ENCODE measurements at places on chromosomes 11 and 22.

DNA sequence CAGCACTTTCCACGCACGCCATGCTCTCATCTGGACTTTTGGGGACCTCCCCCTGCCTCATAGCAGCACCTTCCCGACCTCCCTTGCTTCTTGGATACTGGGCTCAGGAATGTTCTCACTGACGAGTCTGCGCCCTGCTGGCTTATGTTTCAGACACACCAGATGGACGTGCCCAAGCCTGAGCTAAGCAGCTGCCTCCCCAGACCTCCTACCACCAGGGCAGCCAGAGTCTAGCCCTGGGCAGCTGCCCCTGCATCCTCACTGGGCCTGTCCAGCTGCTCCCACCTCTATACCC lies 13.2 kb upstream of the RGL4 start:
- no peak for DNase-seq

- DNase-seq, result no peak
Measured at GRCh38 chr11:108663154-108663877, 1.6 kb upstream of the DDX10 start.

- DNase-seq, result no peak
Measured at GRCh38 chr11:119928047-119928446, 199.0 kb upstream of the NECTIN1 start.

DNA sequence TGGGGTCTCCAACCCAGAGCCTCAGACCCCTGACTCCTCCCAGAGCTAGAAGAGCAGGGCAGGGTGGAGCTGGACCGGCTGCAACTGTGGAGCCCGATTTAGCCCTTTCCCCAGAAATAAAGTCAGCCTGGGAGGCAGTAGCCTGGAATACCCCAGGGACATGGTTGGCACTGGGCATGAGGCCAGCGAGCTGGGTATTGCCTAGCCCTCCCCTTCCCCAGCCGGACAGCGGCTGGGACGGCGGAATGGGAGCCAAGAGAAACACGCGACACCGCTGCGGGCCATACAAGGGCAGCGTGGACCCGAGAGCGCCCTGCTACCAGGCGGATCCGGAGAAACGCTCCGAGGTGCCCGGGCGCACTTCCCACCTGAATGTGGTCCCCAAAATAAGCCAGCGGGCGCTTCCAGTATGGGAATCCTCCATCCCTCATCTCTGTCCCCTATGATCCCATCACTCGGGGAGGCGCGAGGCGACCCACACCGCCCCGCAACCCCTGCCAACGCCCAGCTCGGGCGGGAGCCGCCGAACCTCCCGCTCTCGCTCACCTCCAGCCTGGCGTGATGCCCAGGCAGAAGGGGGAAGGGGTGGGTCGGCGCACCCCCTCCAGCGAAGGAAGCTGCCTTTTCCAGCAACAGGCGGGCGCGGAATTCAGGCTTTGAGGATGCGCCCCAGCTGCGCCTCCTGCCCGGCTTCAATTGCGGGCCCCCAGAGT lies 758 bp downstream of the MCAM start:
- DNase-seq, result no peak

- DNase-seq, result no peak
Measured at GRCh38 chr11:134266440-134266839, 9.7 kb upstream of the GLB1L3 start.

GRCh38 chr22:35172442-35172841 lies 84.9 kb upstream of the HMGXB4 start:
- no peak for DNase-seq

GRCh38 chr11:66168289-66168688 lies 98.2 kb downstream of the PACS1 start:
- DNase-seq, result no peak

DNA sequence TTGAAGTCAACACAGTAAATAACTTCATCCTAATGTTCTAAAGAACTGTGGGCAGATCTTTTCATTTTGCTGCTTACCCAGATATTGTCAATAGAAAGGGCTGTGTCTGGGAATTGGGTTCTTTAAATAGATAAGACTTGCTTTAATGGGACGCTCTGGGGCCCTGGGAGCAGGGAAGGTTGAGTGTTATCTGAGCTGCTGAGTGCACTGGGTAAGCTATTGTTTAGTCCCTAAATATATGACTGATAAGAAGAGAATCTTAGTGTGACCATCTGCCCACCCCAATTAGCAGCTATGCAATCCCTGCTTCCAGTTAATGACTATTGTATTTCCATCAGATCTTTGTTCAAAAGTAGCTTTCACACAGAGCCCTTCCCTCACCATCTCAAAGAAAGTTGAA lies 44.4 kb downstream of the ARHGAP42 start:
- no peak for DNase-seq

DNA sequence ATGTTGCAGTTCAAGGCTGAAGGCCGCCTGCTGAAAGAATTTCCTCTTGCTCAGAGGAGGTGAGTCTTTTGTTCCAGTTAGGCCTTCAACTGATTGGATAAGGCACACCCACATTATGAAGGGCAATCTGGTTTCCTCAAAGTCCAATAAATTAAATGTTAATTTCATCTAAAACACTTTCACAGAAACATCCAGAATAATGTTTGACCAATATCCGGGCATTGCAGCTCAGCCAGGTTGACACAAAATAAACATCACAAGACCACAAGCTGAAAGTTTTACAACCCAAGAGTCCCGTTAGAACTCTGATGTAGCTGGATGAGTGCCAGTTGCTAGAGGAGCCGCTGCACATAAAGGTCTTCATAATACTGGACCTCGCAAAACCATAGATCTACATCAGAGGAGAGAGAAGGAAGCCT lies 64.9 kb upstream of the EED start:
- no peak for DNase-seq

GRCh38 chr11:120074076-120074475 lies 63.8 kb downstream of the TRIM29 start:
- DNase-seq, result no peak

- no peak for DNase-seq
Measured at GRCh38 chr11:33606762-33607161, 93.9 kb downstream of the C11orf91 start.

DNA sequence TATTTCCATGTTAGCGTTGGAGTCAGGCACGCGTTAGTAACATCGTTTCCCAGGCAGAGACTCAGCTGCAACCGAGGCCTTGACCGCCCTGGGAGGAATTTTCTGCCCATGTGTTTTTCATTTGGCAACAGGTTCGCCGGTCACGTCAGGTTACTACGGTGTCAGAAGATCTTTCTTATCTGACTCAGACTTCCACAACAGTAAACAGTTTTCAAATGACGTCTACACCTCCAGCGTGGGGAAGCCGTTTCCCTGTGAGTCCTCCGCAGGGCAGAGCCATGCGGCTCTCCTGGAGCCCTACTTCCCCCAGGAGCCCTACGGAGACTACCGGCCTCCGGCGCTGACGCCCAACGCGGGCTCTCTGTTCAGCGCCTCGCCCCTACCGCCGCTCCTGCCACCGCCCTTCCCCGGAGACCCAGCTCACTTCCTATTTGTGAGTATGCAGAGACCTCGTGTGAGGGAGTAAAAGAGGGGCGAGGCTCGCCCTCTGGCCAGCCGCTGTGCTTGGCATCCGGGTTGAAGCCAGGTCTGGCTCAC lies 14.3 kb upstream of the POU2AF3 start:
- DNase-seq, result no peak

DNA sequence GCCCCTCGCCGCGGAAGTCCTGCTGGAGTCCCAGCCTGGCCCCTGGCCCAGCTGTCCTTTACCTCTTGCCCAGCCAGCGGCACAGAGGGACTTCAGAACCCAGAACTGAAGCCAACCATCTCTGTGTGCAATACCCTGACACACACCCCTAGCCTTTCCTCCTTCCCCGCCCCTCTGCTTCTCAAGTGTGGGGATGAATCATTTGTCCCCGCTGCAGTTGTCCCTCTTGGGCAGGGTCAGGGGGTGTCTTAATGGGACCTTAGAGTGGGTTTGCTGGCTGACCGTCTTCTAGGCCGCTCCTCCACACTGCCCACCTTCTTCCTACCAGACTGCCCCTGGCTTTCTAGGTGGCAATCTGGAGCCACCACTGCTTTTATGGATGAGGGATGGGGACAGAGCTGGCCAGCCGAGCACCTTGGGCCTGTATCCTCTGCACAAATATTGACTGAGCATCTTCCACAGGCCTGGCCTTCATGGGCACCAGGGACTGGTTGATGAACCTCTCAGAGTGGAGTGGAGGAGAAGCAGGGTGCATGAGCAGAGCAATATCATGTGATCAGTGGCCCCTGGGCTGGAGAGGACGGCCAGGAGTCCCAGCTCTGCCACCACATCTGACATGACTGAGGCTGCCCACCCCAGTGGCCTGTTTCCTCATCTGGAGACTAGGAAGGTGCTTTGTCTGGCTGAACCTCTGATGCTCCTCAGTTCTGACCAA lies 668 bp upstream of the CHST1 start:
- DNase-seq, result no peak

GRCh38 chr11:117700551-117700950 lies 96.5 kb downstream of the DSCAML1 start:
- DNase-seq, result no peak

DNA sequence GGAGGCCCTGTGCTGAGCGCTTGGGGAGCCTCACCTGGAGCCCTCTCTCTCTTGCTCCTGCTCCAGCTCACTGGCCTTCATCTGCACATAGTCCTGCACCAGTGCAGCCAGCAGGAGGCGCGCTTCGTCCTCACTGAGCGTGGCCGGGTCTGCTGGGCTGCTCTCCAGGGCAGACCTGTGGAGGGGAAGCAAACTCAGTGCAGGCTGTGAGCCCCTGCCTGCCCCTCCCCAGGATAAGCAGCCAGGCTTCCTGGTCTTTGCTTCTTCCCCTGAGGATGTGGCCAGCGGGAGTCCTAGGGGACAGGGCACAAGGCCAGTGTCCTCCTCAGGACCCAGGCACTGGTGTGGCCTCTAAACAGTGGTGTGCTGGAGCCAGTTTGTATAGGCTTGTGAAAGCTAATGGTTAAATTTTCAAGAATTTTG lies 2.2 kb downstream of the CALCA start:
- peak; percentile 65 for DNase-seq

DNA sequence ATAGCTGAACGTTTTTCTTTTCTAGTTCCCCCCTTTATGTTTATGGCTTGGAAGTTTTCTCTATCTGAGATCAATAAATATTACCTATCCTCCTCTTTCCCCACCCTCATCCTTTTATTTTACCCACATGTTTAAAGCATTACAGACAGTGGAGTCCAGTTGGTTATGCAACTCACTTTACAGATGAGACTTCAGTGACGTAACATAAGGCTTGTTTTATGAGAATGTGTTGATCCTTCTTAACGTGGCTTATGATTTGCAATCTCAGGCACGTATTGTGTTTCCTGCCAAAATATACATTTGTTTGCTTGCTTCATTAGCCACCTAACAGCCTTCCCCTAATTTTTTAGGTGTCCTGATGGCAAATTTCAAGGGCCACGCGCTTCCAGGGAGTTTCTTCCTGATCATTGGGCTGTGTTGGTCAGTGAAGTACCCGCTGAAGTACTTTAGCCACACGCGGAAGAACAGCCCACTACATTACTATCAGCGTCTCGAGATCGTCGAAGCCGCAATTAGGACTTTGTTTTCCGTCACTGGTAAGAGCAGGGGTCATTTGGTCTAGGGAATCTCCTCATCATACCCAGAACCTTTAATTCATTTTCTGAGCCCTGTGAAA lies 36.6 kb downstream of the TMEM45B start:
- no peak for DNase-seq

DNA sequence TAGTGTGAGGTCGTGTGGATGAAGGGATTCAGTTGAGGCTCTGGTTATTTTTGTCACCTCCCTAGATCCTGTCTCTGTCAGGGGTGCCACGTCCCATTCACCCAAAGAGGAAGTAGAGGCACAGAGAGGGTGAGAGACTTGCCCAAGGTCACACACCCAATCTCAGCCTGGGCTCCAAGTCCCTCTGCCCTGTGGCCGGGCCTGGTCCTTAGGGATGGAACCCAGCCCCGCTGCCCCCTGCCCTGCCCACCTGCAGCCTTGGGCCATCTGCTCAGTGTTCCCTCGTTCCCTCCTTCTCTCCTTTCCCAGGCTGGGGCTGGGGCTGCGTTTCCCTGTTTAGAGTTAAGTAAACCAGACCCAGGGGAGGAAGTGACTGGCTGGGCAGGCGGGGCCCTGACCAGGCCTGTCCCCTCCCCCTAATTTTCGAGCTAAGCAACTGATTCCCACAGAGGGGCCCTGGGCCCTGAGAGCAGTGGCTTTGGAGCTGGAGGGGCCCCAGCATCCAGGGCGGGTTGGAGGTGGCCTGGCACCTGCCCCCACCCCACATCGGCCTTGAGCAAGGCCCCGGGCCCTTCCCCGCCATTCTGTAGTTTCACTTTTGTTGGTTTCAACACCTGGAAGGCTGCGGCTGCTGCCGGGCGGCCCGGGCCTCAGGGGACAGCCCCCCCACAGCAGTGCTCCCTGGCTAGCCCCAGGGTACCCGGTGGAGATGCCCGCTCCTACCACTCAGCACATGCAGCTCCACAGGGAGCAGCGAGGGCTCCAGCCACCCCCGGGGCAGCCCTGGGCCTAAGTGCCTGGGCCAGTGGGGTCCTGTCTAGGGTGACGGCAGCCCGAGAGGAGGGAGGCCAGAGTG lies 1.5 kb downstream of the TCIRG1 start:
- no peak for DNase-seq

GRCh38 chr11:124672536-124673215 lies 863 bp downstream of the SIAE start:
- no peak for DNase-seq

- no peak for DNase-seq
Measured at GRCh38 chr22:43176090-43176489, 10.8 kb downstream of the TTLL12 start.

- peak; percentile 58 for DNase-seq
Measured at GRCh38 chr22:27919942-27920755, 1.1 kb upstream of the PITPNB start.

DNA sequence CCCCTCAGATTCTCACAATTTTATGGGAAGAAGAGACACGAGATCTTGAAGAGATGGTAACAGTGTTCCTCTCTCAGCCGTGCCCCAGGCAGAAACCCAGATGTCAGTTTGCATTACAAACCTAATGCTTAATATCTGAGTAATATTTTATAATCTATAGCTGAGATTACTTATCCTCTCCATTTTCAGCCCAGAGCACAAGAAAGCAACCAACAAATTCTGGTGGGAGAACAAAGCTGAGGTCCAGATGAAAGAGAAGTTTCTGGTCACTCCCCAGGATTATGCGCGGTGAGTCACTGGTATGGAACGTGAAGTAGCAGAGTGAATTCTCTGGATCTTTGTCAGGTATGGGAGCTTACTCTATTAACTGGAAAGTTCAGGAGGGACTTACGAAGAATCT lies 884 bp downstream of the CENATAC start:
- no peak for DNase-seq

DNA sequence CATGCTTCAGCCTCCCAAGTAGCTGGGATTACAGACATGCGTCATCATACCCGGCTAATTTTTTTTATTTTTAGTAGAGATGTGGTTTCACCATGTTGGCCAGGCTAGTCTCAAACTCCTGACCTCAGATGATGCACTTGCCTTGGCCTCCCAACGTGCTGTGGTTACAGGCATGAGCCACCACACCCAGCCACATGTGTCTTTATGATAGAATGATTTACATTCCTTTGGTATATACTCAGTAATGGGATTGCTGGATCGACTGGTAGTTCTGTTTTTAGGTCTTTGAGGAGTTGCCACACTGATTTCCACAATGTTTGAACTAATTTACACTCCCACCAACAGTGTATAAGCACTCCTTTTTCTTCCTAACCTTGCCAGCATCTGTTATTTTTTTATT lies 276.2 kb downstream of the METTL15 start:
- no peak for DNase-seq

All from HEK293T (cell line).